ENCODE measurements at places on chromosomes 6 and 20.

GRCh38 chr6:1577896-1578745 is 31.6 kb upstream of the FOXC1 start:
- no peak for DNase-seq

- DNase-seq, result no peak
Observed at GRCh38 chr6:55320696-55321086, 6.6 kb upstream of the GFRAL start.

DNA sequence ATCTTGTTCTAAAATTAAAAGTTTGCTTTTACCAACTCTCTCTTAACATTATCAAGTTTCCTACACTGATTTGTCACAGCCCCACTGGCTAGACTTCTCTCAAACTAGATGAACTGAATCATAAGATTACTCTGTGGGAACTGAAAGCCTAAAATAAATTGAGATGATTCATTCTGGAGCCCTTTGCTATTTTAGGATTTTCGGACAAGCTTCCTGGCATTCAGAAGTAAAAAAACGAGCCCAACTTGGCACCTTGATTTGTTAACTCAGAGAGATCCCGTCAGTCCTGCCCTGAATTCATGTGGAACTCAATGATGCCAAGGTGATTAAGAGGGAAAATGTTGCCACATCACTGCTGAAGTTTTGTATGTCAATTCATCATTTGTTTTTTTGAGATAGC is 122.0 kb upstream of the NRSN1 start:
- no peak for DNase-seq

GRCh38 chr6:144408161-144408560 is 123.0 kb downstream of the UTRN start:
- no peak for DNase-seq

- DNase-seq, result no peak
Observed at GRCh38 chr6:101399616-101400162, 6.2 kb downstream of the GRIK2 start.

DNA sequence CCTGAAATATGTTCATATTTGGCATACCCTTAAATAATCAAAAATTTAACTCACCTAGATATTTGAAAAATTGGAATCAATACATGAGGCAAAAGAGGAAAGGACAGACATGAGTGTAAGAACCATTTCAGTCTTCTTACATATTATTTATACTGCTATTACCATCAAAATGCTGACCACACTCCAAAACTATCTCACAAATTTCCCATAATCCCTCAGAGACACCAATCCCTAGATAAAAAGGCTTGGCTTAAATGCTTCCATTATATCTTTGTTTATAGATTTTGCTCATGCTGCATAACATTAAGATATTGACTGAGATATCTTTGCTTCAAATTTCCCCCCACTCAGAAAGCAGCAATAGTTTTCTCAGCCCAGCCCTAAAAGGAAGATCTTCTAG is 11.7 kb upstream of the NT5DC1 start:
- DNase-seq, result no peak

GRCh38 chr6:113697632-113698410 is 159.3 kb upstream of the MARCKS start:
- DNase-seq, result no peak

DNA sequence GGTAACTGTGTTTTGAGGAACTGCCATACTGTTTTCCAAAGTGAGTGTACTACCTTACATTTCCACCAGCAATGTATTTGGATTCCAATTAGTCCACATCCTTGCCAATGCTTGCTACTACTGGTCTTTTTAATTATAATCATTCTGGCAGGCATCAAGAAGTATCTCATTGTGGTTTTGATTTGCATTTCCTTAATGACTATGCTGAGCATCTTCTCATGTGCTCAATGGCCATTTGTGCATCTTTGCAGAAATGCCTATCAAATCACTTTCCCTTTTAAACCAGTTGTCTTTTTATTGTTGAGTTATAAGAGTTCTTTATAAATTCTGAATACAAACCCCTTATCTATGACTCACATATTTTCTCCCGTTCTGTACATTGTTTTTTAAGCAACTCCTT is 75.9 kb downstream of the ATG5 start:
- DNase-seq, result no peak

DNA sequence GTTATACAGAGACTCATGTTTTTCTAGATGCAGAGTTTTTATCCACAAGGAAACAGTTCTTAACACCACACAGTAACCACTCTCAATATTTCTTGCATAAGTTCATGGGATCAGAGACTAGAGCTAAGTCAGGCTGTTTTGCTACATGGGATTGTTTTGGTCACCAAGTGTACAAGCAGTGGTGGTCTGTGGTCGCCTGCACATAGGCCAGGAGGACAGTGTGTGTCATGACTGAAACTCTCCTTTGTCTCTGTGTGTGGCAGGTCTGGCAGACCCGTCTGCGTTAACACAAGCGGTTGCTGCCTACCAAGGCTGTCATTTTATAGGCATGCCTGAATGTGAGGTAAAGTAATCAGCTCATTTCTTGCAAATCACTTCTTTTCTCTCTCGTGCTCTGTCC is 18.9 kb downstream of the WRNIP1 start:
- DNase-seq, result no peak

- no peak for DNase-seq
Observed at GRCh38 chr6:20791944-20792343, 257.7 kb downstream of the CDKAL1 start.

- DNase-seq, result no peak
Observed at GRCh38 chr20:18839507-18840247, 26.1 kb downstream of the SCP2D1 start.

DNA sequence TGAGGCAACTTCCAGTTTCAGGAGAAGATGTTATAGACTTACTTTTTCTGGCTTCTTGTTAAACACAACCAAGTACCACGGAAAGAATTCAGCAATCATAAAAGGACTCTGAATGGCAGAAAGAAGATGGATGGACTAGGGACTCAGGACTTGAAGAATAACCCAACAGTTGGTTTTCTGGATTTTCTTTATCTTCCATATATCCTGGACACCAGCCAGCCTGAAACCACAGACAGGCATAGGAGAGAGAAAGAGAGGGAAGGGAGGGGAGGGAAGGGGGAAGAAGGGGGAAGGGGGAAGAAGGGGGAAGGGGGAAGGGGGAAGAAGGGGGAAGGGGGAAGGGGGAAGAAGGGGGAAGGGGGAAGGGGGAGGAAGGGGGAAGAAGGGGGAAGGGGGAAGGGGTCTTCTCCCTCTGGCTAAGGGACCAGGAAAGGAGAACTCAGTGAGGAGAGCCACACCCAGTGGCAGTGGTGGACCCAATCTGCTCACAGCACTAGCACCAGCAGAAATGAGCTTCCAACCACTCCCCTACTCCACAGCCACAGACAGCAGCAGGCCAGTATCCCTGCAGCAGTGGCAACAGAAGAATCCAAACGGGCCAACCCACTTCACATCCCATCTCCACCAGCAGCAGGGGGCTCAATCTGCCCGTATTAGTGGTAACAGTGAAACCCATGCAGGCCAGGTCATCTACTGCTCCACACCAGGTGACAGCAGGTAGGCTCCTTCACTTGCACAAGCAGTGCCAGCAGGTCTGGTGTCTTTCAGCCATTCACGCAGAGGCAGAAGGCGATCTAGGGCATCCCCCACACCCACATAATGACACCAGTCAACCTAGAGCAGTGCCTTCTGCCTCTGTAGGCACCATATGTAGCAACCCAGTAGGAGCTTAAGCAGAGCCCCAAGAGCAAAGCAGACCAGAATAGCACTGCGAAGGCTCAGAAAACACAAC is 78.6 kb downstream of the TRMT6 start:
- no peak for DNase-seq

DNA sequence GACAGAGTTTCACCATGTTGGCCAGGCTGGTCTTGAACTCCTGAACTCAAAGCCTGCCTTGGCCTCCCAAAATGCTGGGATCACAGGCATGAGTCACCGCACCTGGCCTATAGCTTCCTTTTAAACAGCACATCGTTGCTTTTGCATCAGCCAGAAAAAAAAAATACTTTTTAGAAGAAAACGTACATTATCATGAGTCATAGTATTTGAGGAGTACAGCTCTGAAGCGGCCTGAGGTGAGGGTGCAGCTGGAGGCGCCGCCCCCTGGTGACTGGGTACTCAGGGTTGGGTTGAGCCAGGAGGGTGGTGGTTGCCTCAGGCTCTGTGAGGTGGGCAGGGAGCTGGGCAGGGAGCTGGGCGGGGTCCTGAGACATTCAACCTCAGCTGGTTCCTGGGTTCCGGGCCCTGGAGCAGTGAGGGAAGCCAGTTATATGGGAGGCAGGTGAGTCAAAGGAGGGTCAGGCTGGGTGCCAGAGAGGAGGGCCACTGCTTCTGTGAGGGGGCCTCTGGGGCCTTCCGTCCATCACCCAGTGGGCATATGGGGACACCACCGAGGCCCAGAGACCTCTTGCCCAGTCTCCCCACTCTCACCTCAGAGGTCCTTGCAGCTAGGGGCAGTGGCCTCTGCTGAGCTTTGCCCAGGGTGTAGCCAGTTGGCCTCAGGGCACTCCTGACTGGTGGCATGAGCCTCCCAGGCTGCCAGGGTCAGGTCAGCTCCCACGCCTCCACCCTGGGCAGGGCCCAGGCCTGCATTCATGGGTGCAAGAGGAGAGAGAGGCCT is 11.7 kb upstream of the ID1 start:
- peak; percentile 97 for DNase-seq

DNA sequence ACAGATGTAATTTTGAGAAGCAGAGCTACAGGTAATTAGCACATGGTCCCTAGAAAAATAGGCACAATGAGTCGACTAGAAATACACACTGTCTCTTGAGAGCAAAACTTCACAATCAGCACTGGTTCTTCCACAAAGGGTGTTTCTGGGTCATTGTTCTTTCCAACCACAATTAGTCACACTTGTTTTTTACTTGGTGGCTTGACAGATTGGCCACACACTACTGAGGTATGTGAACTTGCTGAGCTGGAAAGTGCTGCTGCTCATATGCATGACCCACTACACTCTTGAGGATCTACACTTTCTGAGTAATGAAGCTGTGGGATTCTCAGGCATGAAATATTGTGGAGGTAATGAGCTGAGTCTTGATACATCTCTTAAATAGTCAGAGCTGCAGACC is 347.7 kb downstream of the BCKDHB start:
- DNase-seq, result no peak

DNA sequence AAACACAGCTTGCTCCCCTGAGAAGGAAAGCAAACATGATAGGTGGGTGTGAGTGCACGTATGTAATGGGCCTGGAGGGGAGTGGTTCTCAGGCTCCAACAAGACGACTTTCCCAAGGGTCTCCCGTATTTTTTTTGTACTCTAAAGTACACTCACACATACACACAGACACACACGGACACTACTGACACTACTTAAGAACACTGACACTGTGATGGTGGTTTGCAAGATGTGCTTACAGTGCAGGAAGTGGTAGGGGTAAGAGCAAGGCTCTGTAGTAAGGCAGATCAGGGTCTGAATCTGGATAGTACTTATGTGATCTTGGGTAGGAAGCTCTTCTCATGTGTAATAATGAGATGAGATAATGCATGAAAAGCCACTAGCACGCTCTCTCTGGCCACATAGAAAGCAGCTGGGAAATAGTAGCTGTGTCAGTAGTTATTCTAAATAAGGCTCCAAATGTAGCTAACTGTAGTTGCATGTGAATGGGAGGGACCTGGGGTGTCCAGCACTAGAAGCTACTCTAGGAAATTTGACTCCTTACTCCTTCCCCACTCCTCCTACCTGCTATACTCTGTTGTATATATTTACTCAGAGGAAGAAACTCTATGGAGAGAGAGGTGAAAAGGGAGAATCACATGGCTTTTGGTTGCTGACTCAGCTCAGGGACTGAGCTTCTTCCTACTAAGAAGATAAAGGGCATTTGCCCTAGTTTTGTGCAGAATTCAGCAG is 8.4 kb upstream of the ZBTB24 start:
- no peak for DNase-seq

DNA sequence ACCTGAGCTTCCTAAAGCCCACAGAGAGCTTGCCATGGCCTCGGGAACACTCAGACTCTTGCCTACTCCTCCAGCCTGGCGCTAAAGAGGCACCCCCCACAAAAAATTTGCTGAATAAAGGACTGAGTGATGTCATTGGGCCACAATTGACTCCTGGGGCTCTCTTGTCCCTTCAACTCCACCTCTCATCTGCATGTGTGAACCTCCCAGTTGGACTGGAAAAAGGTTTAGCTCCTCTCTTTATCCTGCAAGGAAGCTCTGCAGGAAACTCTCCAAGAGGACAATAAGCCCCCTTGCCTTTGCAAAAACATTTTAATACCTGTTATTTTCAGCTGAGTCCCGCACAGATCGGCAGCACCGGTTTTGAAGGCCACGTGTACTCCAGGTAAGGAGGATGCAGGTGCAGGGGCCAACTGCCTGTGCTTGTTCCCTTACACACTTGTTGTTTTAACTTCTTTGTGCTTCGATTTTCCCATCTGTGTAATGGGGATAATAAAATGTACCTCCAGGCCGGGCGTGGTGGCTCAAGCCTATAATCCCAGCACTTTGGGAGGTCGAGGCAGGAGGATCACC is 107.3 kb downstream of the TFAP2C start:
- DNase-seq, result no peak

DNA sequence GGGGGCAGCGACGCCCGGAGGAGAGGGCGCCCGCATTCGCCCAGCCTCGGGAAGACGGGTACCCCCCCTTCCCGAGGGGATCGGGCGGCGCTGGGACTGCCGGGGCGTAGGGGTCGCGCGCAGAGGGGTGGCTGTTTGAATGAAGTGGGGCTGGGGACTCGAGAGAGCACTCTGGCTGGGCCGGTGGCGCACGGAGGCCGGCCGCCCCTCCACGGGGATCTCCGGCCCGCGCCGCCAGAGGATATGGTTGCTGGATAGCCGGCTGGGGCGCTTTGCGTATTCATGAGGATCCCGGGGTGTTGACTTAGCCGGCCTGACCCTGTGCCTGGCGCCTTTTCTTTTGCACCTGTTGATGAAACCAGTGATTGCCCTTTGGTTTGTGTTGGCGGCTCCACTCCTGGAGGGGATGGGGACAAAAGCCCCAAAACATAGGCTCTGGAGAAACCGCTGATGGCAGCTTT is 469 bp downstream of the SYNJ2 start:
- peak; percentile 59 for DNase-seq

DNA sequence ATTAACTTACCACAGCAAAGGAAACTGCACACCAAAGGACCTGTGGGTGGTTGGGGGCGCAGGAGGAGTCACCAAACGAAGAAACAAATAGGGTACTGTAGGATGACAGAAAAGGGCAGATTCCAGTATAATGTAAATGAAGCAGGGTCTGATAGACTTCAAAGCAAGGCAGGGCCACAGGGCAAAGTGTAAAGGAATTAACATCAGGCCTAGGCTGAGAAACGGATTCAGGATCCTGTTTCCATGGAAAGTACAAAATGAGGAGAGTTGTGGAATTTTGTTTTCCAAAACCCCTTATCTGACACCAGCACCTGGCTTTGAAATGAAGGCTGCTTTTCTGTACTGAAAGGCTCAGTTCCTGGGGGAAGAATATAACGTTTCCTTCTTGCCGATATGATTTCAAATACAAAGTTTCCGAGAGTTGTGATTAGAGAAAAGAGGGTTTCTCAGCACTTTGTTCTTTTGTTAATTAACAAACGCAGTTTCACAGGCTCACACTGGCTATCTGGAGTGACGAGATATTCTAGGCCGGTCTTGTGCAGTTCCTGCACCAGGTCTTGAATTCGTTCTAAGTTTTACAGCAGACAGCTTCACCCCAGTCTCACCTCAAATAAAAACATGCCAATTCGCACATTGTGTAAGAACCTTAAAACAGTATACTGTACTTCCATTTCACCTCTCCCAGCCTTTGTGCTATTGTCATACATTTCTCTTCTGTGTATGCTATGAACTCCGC is 5.8 kb downstream of the DEFB123 start:
- no peak for DNase-seq

GRCh38 chr6:154112181-154112809 is 73.3 kb downstream of the OPRM1 start:
- DNase-seq, result no peak

Measured in small intestine (tissue), 16 donors.